ENCODE measurements at places on chromosomes 7 and 10. TPM values are rescaled to one million over a fixed set of nuclear protein-coding genes. Genes with fewer than 3 reads are reported as not detected.

PTF1A gene
- total RNA-seq = not detected

DNA sequence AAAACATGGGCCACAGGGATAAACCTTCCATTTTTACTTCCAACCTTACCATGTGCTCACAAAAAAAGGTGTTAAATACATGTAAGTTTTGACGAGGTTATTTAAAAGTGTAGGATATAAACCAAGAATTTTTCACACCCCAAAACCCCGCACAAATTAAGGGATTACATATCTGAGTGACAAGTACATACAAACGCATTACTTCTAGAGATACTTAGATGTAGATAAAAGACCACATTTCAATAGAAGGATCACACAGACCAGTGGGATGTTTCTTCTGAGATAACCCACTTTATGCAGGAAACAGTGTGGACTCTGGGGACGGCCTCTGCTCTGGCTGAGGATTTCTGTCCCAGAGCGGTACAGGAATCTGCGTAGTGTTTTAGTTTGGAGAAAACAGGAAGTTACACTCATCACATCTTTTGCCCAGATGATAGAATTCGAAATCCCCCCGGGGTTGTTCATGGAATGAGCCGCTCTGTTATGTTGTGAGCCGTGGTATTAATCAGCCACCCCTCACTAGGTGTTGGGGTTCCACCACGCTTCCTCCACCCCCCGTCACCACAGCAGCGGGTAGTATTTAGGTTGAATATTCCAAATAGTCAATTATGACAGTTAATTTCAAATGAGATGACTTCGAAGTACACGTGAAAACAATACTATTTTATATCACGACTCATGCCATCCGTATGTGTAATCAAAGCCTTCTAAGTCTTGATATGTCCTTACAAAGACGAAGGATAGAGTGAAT is 1.3 kb upstream of the CUL1 start:
- peaks cover 9% of the 10 kb centered on the region for H3K36me3 ChIP-seq
- peak; percentile 79 for DNase-seq
- no peaks in the 10 kb centered on the region for H3K27me3 ChIP-seq
- H3K27ac ChIP-seq = peak overlapping the region; percentile 95
- H3K4me1 ChIP-seq = peaks cover 42% of the 10 kb centered on the region

MRLN gene
- total RNA-seq = not detected

- no peaks in the 10 kb centered on the region for H3K4me1 ChIP-seq
- no peak overlapping the region for H3K4me3 ChIP-seq
- no peaks in the 10 kb centered on the region for H3K36me3 ChIP-seq
- peaks cover 10% of the 10 kb centered on the region for H3K27me3 ChIP-seq
- no peak for DNase-seq
- no peak overlapping the region for H3K27ac ChIP-seq
These were observed 72.7 kb upstream of the PRKG1 start for GRCh38 chr10:51001587-51001986.

JAKMIP3 gene
- total RNA-seq = 0.31 TPM

GRCh38 chr10:7969623-7970022 is 84.9 kb upstream of the GATA3 start:
- no peak for DNase-seq
- H3K27me3 ChIP-seq = no peaks in the 10 kb centered on the region
- no peak overlapping the region for H3K4me3 ChIP-seq
- no peaks in the 10 kb centered on the region for H3K4me1 ChIP-seq
- H3K36me3 ChIP-seq = peaks cover 12% of the 10 kb centered on the region

DNA sequence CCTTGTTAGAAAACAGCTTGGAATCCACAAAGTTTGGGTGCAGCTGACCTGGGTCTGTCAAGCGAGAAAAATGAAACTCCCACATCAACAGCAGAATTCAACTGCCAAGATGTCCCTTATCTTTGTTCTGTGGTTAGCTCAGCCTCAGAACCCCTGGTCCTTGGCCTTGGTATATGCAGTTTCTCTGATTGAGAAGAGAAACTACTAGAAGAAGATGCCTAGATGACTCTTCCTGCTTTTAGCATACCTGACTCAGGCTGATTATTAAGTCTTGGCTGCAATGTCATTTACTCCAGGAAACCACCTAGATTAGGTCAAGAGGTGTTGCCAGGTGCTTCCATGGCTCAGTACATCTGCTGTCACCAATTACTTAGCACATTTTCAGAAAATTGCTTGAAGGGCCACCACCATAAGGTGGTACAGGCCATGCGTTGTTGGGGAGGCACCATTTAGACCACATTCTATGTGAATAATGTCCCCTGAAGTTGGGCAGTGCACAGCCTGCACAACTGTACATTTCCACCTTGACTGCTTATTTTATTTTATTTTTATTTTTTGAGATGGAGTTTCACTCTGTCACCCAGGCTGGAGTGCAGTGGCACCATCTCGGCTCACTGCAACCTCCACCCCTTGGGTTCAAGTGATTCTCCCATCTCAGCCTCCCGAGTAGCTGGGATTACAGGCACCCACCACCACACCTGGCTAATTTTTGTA is 59.4 kb upstream of the ZNF438 start:
- H3K4me1 ChIP-seq = peaks cover 13% of the 10 kb centered on the region
- no peak overlapping the region for H3K27ac ChIP-seq
- H3K4me3 ChIP-seq = no peak overlapping the region
- peak; percentile 26 for DNase-seq
- H3K36me3 ChIP-seq = no peaks in the 10 kb centered on the region

SLC13A1 gene
- not detected for total RNA-seq

DNA sequence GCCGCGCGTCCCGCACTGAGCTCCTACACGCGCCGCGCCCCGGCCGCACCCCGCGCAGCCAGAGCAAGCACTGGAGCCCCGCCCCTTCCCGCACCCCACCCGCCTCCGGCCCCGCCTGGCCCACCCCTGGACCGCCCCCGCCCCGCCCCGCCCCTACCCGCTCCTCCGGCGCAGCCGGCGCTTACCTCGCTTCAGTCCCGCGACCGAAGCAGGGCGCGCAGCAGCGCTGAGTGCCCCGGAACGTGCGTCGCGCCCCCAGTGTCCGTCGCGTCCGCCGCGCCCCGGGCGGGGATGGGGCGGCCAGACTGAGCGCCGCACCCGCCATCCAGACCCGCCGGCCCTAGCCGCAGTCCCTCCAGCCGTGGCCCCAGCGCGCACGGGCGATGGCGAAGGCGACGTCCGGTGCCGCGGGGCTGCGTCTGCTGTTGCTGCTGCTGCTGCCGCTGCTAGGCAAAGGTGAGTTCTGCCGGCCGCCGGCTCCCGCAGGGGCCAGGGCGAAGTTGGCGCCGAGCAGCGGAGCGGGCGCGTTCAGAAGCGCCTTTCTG is at the start of gene RET:
Gene RET (plus strand): TSS at position 194 of the 545 bp plus-strand sequence. CDS start 190 bp downstream, at position 384.
- DNase-seq = no peak
- H3K36me3 ChIP-seq = no peaks in the 10 kb centered on the region
- H3K4me1 ChIP-seq = peaks cover 4% of the 10 kb centered on the region
- no peak within 1 kb of the TSS for H3K27ac ChIP-seq

TMEM213 gene
- not detected for total RNA-seq

GRCh38 chr10:77620731-77621130 is 16.9 kb downstream of the KCNMA1 start:
- H3K36me3 ChIP-seq = no peaks in the 10 kb centered on the region
- H3K27me3 ChIP-seq = no peaks in the 10 kb centered on the region
- no peak for DNase-seq
- H3K4me3 ChIP-seq = no peak overlapping the region

DNA sequence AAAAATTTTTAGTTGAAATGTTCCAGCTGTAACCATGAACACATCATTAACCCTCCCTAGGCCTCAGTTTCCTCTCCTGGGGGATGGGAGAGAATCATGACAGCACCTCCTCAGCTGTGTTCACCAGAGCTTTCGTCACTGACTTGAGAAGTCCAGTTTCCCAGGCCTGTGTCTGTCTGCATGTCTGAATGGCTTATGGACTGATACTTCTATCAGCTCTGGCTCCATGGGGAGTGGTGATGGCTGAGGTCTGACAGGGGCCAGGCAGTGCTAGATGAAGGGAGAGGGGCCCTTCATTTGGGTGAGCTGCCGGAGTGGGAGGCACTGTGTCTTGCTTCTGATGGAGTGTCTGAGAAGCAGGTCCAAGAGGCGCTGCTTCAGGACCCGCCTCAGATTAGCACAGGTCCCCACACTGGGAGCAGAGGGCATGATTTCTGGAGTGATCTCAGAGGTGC is 192.9 kb downstream of the PTPN20 start:
- no peak overlapping the region for H3K27ac ChIP-seq
- H3K4me3 ChIP-seq = no peak overlapping the region
- no peaks in the 10 kb centered on the region for H3K27me3 ChIP-seq
- H3K36me3 ChIP-seq = no peaks in the 10 kb centered on the region
- no peak for DNase-seq
- H3K4me1 ChIP-seq = no peaks in the 10 kb centered on the region

GRCh38 chr7:104150470-104150869 is 57.3 kb downstream of the ORC5 start:
- H3K36me3 ChIP-seq = peaks cover 8% of the 10 kb centered on the region
- H3K27me3 ChIP-seq = no peaks in the 10 kb centered on the region
- H3K4me3 ChIP-seq = no peak overlapping the region
- no peak overlapping the region for H3K27ac ChIP-seq
- H3K4me1 ChIP-seq = no peaks in the 10 kb centered on the region
- no peak for DNase-seq

DNA sequence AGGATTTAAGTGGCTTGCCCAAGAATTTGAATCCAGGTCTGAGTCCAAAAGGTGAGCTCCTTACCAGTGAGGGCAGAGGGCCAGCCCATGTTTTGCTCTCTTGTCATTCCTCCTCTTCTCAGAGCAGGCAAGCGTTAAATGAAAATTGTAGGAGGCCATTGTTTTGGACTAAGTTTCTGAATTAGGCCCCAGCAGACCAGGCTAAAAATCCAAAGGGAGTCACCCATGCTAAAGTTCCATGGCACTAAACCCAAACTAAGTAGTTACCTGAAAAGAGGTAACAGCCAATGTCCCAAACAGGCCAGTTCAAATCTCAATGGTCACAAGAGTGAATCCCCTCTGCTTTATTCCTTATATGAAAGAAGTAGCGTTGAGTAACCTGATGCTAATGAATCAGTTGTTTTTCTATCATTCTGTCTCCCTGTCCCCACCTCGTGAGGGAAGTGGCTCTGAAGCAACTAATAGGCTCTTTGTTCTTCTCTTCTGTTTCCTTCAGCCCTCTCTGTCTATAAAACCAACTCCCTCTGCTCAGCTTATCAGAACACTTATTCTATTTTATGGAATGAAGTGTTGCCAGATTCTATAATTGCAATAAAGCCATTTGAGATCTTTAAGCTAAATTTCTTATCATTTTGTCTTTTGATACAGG is 17.5 kb upstream of the CDH23 start:
- H3K27me3 ChIP-seq = no peaks in the 10 kb centered on the region
- H3K4me1 ChIP-seq = peaks cover 8% of the 10 kb centered on the region
- H3K27ac ChIP-seq = no peak overlapping the region
- DNase-seq = no peak

- DNase-seq = no peak
- H3K36me3 ChIP-seq = no peaks in the 10 kb centered on the region
- no peaks in the 10 kb centered on the region for H3K4me1 ChIP-seq
These were observed 403.5 kb upstream of the ANKRD30A start for GRCh38 chr10:36721871-36722270.

DNA sequence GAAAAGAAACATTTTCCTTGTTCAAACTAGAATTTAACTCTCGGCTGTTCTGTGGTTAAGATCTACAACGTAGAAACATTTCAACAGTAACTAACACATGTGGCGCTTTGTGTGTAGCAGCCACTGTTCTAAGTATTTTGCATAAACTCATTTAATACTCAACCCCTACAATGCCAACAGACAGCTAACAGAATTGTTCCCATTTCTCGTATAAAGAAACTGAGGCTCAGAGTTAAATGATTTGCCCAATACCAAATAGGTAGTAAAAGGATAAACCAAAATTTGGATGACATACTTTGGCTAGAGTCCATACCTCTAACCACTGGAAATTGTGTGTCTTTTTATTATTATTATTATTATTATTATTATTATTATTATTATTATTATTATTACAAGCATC is 72.5 kb upstream of the LRRN3 start:
- DNase-seq = no peak
- peak overlapping the region; percentile 46 for H3K27ac ChIP-seq

DNA sequence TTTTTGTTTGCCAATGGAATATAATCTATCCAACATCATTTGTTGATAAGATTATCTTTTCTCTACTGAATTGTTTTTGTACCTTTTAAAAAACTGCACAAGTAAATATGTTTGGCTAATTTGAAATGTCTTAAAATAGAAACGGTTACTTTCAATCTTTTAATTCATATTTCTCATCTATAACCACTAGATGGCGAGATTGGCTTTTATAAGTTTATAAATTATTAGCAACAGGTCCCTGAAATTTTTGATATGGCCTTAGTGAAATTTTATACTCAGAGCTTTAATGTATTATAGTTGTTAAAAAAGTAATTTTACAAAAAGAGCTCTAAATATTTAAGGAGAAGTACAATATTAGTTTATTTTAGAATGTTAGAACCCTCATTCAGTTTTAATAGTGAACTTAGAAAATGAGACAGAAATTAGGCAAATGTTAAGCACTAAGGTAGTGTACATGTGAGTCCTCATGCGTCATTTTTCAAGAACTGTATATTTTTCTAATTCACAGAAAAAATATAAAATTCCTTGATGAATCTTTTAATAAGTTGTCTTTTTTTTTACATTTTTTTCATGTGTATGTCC is 592.5 kb downstream of the ARL4A start:
- no peaks in the 10 kb centered on the region for H3K36me3 ChIP-seq
- H3K27ac ChIP-seq = no peak overlapping the region
- peaks cover 4% of the 10 kb centered on the region for H3K27me3 ChIP-seq
- H3K4me3 ChIP-seq = no peak overlapping the region
- no peak for DNase-seq
- no peaks in the 10 kb centered on the region for H3K4me1 ChIP-seq

- DNase-seq = no peak
- peaks cover 4% of the 10 kb centered on the region for H3K4me1 ChIP-seq
- no peaks in the 10 kb centered on the region for H3K27me3 ChIP-seq
- H3K27ac ChIP-seq = no peak overlapping the region
- no peak overlapping the region for H3K4me3 ChIP-seq
These were observed 23.6 kb downstream of the MCM10 start for GRCh38 chr10:13184730-13185514.

NKX1-2 gene
- total RNA-seq = not detected

DNA sequence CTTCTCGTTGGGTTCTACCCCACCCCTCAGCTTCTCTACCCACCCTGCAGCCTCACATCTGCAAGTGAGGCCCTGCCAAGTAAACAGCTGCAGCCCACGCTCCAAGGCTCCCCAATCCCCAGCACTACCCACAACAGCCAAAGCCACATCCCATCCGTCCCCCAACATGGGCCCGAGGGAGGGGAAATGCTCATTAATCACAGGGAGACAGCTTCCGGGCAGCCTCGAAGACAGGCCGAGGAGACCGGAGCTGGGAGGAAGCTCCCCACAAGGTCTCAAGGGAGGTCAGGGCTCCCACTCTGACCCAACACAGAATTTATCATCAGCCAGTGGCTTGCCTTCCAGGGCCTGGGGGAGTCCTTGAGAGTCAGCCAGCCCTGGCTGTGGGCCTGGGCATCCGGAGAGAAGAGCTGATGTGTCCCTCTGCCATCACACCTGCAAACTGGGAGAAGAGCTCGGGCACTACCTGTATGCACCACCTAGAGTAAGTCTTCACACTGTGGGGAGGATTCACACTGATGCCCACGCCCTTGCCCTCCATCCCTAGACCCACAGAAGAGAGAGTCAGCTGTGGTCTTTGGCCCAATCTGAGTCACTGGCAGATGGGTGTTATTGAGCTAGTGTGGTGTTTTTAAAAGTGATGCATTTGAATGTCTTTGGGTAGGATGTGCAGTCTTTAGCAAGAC is 115.5 kb upstream of the ZMIZ1 start:
- no peak overlapping the region for H3K27ac ChIP-seq
- DNase-seq = no peak
- no peaks in the 10 kb centered on the region for H3K4me1 ChIP-seq
- H3K4me3 ChIP-seq = no peak overlapping the region

TTYH3 gene
- total RNA-seq = 30.3 TPM

Data from activated CD8-positive, alpha-beta T cell treated with anti-CD3 and anti-CD28 coated beads for 36 hours (primary cell).